Stimulated activated CD8-positive, alpha-beta memory T cell treated with anti-CD3 and anti-CD28 coated beads, Interleukin-7, amount 100 ng/mL, for 48 hours (primary cell): ENCODE measurements at places on chromosomes 6 and 20.

- peak; percentile 61 for DNase-seq
Measured at GRCh38 chr6:52286798-52287432, 2.4 kb upstream of the MCM3 start.

DNA sequence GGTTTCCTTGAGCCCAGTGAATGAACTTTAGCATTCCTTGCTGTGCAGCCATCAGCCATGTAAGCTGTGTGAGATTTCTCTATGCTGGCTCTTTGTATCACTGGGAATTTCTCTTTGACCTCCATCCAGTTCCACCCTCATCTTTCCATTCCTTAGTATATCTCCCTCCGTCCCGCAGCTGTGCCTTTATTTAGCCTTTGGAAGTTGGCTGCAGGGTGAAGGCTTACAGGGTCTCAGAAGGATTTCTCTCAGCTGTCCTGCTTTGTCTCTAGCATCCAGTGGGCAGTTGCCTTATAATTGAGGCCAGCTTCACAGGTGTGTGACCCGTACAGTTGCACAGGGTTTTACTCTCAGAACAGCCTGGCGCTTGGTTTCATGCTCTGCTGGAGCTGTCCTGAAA lies 144.3 kb downstream of the PXDC1 start:
- no peak for DNase-seq

DNA sequence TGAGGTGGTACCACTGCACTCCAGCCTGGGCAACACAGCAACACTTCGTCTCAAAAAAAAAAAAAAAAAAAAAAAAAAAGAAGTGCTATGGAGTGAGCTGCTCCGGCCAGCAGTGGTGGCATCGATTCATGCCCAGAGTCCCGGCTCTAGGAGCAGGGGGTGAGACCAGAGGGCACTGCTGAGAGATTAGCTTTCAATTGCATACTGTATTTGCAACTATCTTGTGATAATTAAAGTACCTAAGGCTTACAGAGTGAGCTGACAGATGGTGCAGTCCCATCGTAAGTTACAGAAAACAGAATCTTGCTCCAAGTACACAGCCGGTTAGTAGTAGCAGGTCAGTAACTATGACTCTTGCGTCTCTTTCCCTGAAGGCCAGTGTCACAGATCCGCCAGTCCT lies 31.5 kb downstream of the TMEM14B start:
- no peak for DNase-seq

- no peak for DNase-seq
Measured at GRCh38 chr20:48406498-48406897, 421.3 kb downstream of the PREX1 start.

DNA sequence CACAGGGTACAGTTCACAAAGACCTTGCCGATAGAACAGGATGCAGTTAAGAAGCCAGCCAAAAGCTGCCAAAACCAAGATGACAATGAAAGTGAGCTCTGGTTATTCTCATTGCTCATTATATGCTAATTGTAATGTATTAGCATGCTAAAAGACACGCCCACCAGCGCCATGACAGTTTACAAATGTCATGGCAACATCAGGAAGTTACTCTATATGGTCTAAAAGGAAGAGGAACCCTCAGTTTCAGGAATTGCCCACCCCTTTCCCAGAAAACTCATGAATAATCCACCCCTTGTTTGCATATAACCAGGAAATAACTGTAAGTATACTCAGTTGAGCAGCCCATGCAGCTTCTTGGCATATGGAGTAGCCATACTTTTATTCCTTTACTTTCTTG lies 748.7 kb downstream of the QKI start:
- no peak for DNase-seq

DNA sequence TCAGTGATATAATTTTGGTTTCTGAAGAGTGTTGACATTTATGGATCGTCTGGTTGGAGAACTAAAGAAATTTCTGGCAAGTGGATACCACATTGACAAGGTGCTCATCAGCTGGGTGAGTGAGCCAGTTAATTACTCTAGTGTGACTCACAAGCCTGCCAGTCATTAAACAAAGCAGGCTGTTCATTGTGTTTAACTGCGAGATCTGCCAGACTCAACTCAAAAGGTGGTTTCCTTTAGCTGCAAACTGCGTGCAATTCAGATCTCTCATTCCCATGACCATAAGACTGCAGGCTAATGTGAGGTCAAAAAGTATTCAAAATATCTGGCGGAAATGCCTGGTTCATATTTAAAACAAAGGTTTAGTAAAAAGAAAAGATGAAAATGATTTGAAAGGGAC lies 32.5 kb upstream of the IYD start:
- DNase-seq = no peak

DNA sequence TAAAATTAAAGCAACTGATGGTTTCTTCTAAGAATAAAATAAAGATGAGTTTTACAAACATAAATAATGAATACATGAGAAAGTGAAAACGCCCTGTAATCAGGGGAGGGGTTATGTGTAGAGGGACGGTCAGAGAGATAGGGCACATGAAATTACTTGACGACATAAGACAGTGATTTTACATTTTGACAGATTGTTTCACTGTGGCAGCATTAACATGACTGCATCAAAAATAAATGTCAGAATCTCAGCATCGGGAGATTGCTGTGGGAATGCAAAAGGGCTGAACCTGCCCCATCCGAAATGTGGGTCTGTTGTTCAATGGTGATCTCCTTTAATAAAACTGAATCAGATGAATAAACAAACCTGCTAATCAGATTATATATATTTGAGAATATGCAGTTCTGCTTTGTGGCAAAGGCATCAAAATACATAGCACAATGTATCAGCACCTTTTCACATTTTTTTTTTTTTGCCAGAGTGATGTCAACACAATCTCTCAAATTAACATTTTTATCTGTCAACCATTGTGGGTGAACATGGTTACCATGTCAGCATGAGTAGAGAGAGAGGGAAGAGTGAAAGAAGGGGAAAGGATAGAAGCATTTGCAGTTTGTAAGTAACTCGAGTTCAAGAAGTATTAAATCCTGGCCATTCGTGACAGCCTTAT lies 177.1 kb upstream of the MAN1A1 start:
- no peak for DNase-seq

GRCh38 chr6:123062670-123063069 lies 66.6 kb downstream of the CLVS2 start:
- DNase-seq = no peak

- no peak for DNase-seq
Measured at GRCh38 chr6:79431537-79431933, 105.7 kb downstream of the LCA5 start.

- DNase-seq = no peak
Measured at GRCh38 chr6:108993876-108994275, 100.8 kb downstream of the SESN1 start.

DNA sequence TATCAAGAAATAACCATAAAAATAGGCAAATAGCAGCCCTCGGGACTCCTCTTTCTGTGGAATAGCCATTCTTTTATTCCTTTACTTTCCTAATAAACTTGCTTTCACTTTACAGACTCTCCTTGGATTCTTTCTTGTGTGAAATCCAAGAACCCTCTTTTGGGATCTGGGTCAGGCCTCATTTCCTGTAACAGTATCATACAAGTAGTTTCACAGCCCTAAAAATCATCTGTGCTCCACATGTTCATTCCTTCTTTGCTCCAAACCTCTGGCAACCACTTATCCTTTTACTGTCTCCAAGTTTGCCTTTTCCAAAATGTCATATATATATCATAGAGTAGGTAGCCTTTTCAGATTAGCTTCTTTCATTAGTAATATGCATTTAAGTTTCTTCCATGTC lies 13.5 kb upstream of the NT5E start:
- no peak for DNase-seq

GRCh38 chr20:36644032-36644705 lies 1.8 kb downstream of the SLA2 start:
- peak; percentile 44 for DNase-seq

DNA sequence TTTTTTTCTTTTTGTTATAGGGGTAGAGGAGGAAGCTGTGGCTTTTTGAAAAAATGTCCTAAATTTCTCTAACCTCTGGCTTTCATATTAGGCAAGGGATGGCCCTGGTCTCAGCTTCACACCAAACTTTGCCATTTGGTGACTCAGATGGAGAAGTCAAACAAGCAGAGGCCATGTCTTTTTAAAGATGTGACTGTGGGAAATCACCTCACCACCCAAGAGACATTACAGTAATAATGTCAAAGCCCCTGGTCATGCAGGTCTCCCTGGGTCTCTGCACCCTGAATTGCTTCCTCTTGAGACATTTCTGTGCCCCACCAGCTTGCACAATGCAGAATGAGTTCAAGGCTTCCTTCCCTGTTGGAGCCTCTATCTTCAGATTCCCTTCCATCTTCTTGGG lies 39.5 kb upstream of the ADGRF5 start:
- no peak for DNase-seq

GRCh38 chr6:126167726-126168125 lies 172.2 kb upstream of the CENPW start:
- DNase-seq = no peak

GRCh38 chr20:24086121-24086520 lies 97.5 kb upstream of the GGTLC1 start:
- no peak for DNase-seq

GRCh38 chr6:107820338-107821261 lies 3.5 kb downstream of the SCML4 start:
- no peak for DNase-seq
